ENCODE measurements at places on chromosomes 6 and 20.

- no peak for DNase-seq
Observed at GRCh38 chr6:92790381-92790780, 629.0 kb downstream of the EPHA7 start.

DNA sequence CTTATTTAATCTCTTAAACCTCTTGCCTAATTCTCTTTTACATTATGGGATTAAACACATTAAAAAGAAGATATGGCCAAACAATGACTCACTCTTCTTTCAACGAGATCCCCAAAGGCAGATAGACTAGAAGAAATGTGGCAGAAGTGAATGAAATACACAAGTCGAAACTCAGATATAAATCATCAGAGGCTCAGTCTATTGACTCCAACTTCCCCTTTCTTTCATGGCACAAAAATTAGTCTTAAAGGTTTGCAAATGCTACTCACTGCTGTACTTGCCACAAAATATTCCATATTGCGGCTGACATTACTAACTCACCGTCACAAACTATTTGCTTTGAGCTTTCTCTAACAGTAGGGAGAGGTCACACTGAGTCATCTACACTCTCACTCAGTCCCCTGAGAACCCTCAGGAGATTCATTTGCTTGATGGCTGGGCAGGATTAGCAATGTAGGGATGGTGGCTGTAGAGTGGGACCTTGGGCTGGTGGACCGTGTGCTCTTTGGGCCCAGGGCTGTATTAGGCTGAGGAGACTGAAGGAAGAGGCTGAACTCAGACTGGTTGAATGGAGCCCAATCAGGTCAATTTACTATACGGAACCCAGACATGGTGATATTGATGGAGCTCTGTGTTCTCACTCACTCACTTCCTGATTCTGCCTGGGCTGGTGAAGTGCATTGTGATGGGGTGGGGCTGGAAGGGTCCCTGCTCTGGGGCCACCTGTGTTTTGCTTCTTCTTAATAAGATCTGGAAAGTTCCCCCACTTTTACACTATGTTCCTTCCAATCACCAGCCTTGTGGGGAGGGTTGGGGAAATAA is 42.8 kb upstream of the UBR2 start:
- DNase-seq, result peak; percentile 12

- no peak for DNase-seq
Observed at GRCh38 chr6:75800133-75800532, 51.1 kb downstream of the MYO6 start.

DNA sequence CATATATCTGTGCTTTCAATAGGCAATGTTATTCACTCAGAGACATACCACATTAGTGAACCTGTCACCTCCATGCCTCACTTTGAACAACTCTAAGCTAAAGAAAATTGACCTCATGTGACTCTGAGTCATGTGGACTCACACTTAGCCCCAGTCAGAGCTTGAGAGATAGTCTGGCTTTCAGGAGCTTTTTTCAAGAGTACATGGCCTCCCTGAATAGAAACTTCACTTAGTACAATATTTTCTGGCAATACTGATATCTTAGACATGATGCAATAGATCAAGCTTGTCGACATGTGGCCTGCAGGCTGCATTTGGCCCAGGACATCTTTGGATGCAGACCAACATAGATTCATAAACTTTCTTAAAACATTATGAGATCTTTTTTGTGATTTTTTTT is 8.5 kb downstream of the SPTLC3 start:
- DNase-seq, result no peak

GRCh38 chr20:12179692-12180091 is 262.0 kb downstream of the BTBD3 start:
- DNase-seq, result no peak

DNA sequence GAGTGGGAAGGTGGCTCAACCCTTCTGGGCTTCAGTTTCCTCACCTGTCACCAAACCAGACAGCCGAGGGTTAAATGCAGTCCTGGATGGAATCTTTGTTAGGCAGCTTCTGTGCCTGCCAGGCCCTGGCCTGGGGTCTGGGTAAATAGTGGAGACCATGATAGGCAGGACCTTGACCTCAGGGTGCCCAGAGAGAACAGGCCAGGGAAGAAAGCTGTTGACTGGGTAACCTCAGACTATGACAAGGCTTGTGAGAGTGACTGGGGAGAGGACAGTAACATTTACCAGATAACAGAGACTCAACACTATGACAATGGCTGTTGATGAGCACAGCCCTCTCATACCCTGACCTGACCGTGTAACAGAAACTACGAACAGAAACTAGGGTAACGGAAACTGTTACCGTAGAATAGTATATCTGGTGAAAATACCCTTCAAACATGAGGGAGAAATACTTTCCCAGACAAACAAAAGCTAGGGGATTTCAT is 218.3 kb downstream of the PREX1 start:
- no peak for DNase-seq

- no peak for DNase-seq
Observed at GRCh38 chr6:10149603-10150002, 265.3 kb downstream of the TFAP2A start.

- no peak for DNase-seq
Observed at GRCh38 chr6:105851606-105852005, 234.5 kb upstream of the PRDM1 start.
